ENCODE measurements at places on chromosomes 3 and 15.

DNA sequence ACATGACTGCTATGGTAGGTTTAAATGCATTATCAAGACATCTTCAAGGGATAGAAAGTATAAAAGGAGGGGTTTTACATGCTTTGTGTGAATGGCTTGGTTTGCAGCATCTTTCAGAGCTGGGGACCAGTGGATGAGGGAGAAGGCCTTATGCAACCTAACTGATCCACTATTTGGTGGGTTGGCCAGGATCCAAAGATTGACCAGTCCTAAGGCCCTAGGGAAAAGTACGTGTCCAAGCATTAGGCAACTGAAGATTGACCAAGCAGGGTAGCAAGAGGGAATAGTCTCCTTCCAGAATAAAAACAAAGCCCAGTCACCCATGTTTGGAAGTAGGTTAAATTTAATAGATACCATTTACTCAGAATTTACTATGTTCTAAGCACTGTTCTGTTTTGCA is 509.3 kb downstream of the EPHB1 start:
- no peak overlapping the region for H3K27ac ChIP-seq
- no peak for DNase-seq
- H3K27me3 ChIP-seq, result no peaks in the 10 kb centered on the region
- H3K36me3 ChIP-seq, result no peaks in the 10 kb centered on the region
- H3K4me1 ChIP-seq, result no peaks in the 10 kb centered on the region

- no peak overlapping the region for H3K27ac ChIP-seq
- no peak overlapping the region for H3K4me3 ChIP-seq
- DNase-seq, result no peak
- no peaks in the 10 kb centered on the region for H3K36me3 ChIP-seq
Observed at GRCh38 chr3:185318141-185318540, 44.8 kb upstream of the MAP3K13 start.

GRCh38 chr3:192844836-192845525 is 72.7 kb downstream of the MB21D2 start:
- H3K4me1 ChIP-seq, result no peaks in the 10 kb centered on the region
- H3K36me3 ChIP-seq, result no peaks in the 10 kb centered on the region

GRCh38 chr3:32699429-32699828 is 14.4 kb downstream of the CNOT10 start:
- H3K4me1 ChIP-seq, result no peaks in the 10 kb centered on the region
- no peak for DNase-seq
- H3K27me3 ChIP-seq, result no peaks in the 10 kb centered on the region
- H3K36me3 ChIP-seq, result peaks cover 3% of the 10 kb centered on the region

- no peak overlapping the region for H3K4me3 ChIP-seq
- DNase-seq, result peak; percentile 13
- no peaks in the 10 kb centered on the region for H3K4me1 ChIP-seq
- H3K27ac ChIP-seq, result no peak overlapping the region
- no peaks in the 10 kb centered on the region for H3K36me3 ChIP-seq
- H3K27me3 ChIP-seq, result no peaks in the 10 kb centered on the region
Observed at GRCh38 chr15:86743283-86743903, 663.7 kb downstream of the AGBL1 start.

GRCh38 chr15:40047415-40048210 is 8.6 kb upstream of the SRP14 start:
- no peaks in the 10 kb centered on the region for H3K36me3 ChIP-seq
- H3K27me3 ChIP-seq, result no peaks in the 10 kb centered on the region
- H3K27ac ChIP-seq, result peak overlapping the region; percentile 49
- H3K4me1 ChIP-seq, result peaks cover 33% of the 10 kb centered on the region

DNA sequence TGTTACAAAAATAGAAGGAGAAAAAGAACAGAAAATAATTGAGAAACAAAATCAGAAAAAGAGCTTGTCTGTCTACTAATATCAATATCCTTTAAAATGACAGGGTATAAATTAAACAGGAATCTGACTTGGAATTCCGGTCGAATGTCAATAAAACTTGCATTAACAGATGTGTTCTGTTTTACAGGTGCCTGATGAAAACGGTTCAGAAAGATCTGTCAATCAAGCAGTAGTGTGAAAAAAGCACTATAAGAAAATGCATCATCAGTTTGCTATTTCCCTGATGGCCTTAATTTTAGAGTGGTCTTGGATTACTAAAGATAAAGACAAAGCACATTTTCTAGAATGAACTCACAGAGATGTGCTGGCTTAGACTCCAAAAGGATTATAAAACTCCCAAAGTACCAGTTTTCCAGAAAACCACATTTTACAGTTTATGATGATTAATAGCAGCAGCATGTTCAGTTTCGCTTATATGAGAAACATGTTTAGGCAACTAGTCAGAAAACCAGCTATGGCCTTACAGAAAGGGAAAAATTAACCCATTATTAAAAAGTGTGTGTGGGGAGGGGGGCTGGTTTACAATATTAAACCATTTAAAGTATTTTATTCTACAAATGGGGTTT is 8.2 kb upstream of the C3orf38 start:
- H3K27me3 ChIP-seq, result no peaks in the 10 kb centered on the region
- H3K4me1 ChIP-seq, result no peaks in the 10 kb centered on the region
- H3K27ac ChIP-seq, result no peak overlapping the region
- H3K4me3 ChIP-seq, result no peak overlapping the region

- H3K4me1 ChIP-seq, result no peaks in the 10 kb centered on the region
- no peak overlapping the region for H3K27ac ChIP-seq
- no peaks in the 10 kb centered on the region for H3K36me3 ChIP-seq
Observed at GRCh38 chr15:93497291-93497690, 408.3 kb upstream of the RGMA start.

- H3K27ac ChIP-seq, result no peak overlapping the region
- H3K4me1 ChIP-seq, result no peaks in the 10 kb centered on the region
- H3K4me3 ChIP-seq, result no peak overlapping the region
- no peak for DNase-seq
Observed at GRCh38 chr15:100686021-100686724, 83.8 kb downstream of the ASB7 start.

- H3K27ac ChIP-seq, result no peak overlapping the region
- no peaks in the 10 kb centered on the region for H3K4me1 ChIP-seq
- no peak overlapping the region for H3K4me3 ChIP-seq
- H3K36me3 ChIP-seq, result no peaks in the 10 kb centered on the region
Observed at GRCh38 chr15:28997791-28998190, 112.0 kb downstream of the APBA2 start.

- peaks cover 87% of the 10 kb centered on the region for H3K36me3 ChIP-seq
- H3K4me3 ChIP-seq, result no peak overlapping the region
- H3K27ac ChIP-seq, result no peak overlapping the region
- H3K4me1 ChIP-seq, result no peaks in the 10 kb centered on the region
Observed at GRCh38 chr3:47005212-47006144, 26.0 kb downstream of the NBEAL2 start.

GRCh38 chr3:41933154-41933676 is 28.7 kb downstream of the ULK4 start:
- H3K4me3 ChIP-seq, result no peak overlapping the region
- DNase-seq, result no peak
- H3K27me3 ChIP-seq, result no peaks in the 10 kb centered on the region
- no peaks in the 10 kb centered on the region for H3K4me1 ChIP-seq

GRCh38 chr3:24460974-24461373 is 33.7 kb downstream of the THRB start:
- no peak overlapping the region for H3K4me3 ChIP-seq
- no peak for DNase-seq
- no peaks in the 10 kb centered on the region for H3K4me1 ChIP-seq

GRCh38 chr3:58728723-58729122 is 62.1 kb upstream of the FAM3D start:
- H3K27me3 ChIP-seq, result no peaks in the 10 kb centered on the region
- no peaks in the 10 kb centered on the region for H3K4me1 ChIP-seq
- no peaks in the 10 kb centered on the region for H3K36me3 ChIP-seq
